ENCODE measurements at places on chromosomes 11 and 22.

- DNase-seq, result no peak
Measured at GRCh38 chr11:34207487-34208180, 102.2 kb downstream of the NAT10 start.

- peak; percentile 51 for DNase-seq
Measured at GRCh38 chr11:64916040-64916774, 802 bp downstream of the ATG2A start.

GRCh38 chr22:39907047-39907446 lies 6.2 kb downstream of the GRAP2 start:
- no peak for DNase-seq

GRCh38 chr11:66570850-66571180 lies 2.4 kb upstream of the CTSF start:
- no peak for DNase-seq

DNA sequence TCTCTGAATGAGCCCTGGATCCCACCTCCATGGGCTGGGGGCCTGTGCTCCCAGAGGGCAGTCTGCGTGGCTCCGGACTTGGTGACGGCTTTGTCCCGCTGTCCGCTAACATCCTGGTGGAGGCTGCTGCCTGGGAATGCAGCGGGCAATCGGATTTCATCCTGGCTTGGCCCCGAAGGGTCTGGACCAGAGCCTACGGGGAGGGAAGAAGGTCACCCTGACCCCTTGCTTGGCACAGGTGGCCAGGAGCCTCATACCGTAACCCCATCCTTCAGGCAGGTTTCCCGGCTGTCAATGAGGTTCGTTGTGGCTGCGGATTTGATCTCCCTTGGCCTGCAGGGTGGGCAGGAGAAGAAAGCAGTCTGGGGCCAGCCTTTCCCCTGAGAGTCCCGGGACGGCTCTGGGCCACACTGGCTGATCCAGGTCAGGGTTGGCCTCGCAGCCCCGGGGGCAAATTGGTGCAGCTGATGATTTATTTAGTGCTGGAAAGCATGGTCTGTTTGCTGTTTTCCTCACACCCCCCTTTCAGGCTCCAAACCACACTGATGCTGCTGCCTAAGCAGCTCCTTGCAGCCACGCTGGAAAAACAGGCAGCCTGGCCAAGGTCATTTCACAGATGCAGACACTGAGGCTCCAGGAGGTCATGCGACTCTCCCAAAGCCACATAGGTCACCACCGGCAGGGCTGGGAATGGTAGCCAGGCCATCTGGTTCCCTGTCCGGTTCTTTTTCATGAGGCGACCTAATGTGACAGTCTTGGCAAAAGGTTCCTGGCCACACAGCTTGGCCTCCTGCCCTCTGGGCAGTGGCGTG lies 15.0 kb downstream of the PRDM11 start:
- no peak for DNase-seq

- no peak for DNase-seq
Measured at GRCh38 chr11:134521001-134521400, 109.0 kb upstream of the B3GAT1 start.

DNA sequence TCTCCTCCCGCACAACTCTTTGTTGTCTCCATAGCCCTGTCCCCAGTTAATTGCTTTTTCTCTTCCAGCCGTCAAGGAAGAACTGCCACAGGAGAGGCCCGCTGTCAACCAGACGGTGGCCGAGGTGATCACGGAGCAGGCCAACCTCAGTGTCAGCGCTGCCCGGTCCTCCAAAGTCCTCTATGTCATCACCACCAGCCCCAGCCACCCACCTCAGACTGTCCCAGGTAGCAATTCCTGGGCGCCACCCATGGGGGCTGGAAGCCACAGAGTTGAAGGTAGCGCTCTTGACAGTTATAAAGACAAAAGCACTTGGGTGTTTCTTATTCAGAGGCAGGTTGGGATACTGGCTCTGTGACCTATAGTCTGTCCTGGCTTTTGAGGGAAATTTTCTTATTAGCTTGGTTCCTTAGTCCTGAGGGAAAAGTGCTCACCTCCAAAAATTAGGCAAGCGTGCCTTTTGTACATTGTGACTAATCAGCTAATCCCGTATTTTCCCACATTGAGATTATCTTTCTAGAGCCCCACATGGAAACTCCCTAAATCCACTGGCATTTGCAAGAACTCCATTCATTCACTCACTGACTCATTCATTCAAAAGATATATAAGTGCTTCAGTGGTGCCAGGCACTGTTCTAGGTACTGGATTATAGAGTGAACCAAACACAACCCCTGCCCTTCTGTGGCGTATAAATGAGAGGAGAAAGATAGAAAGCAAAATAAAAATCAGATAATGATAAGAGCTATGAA lies 65.9 kb downstream of the KREMEN1 start:
- DNase-seq, result no peak

DNA sequence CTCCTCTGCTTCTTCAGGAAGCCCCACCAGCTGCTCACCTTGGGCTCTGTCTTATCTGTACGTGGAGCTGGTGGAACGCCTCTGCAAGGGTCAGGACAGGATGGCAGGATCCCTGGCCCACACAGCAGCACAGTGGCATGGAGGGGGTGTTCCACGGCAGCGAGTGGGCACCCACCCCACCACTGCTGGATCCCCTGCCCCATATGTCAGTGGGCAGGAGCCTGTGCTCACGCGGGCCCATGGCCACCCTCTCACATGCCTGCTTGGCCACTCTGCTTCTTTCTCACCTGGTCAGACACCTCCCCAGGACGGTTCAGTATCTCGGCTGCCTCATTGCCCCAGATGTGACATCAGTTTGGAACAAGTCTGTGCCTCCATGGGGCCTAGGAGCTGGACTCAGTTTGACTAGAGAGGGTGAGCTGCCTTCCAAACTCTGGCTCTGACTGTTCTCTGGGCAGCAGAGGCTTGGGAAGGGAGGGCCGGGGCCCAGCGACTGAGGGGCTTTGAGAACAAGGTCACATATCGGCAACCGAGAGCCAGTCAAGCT lies 98.1 kb upstream of the LMO1 start:
- DNase-seq, result no peak

- DNase-seq, result no peak
Measured at GRCh38 chr22:30324014-30324730, 2.6 kb downstream of the TBC1D10A start.

DNA sequence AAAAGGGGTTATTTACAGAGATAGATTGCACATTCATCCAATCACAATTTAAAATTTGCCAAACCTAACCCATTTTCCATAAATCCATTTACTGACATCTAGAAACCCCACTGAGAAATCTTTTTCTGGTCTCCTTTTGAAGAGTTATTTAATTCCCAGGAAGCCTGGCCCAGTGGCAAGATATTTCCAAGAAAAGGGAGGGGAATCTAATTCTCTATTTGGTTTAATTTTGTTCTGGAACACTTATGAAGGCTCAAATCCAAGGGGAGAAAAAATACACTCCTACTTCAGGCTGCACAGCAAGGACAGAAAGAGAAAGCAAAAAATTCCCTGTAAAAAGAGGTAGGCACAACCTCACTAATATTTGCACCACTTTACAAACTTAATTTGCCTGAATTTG lies 88.2 kb upstream of the LDLRAD3 start:
- no peak for DNase-seq

GRCh38 chr11:66686801-66687750 lies 9.4 kb upstream of the RBM4B start:
- peak; percentile 96 for DNase-seq

DNA sequence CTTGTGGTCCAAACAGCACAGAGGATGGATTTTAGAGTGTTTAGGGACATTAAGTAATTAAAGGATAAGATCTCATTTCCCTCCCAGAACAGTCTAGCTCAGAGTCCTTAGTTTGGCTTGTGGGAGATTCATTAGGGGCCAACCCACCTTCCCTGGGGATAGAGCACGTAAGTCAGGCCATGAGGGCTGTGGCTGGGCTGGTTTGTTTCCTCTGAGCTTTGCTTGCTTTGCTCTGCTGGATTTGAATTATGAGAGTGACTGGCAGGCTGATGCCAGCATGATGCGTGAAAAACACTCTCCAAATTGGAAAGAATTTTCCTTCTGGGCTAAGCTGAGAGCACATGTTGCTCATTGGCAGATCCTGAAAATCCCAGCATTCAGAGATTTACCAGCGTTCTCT lies 84.7 kb upstream of the HEPHL1 start:
- no peak for DNase-seq

DNA sequence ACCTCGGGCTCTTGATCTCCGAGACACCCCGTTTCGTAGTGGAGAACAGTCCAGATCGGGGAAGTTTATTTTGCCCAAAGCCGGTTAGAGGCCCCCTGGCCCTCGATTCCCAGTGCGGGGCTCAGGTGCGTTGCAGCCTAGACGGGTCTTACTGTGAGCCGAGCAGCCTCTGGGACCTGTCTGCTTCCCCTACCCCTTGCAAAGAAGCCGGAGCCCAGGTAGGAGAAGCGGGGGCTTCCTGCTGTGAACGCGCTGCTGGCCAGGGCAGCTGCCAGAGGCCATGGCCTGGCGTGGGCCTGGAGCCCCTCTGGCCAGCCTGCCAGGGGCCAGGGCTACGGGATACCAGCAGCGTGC lies 621 bp downstream of the TSPO start:
- no peak for DNase-seq

- DNase-seq, result no peak
Measured at GRCh38 chr11:70700453-70700852, 302.1 kb downstream of the CTTN start.

DNA sequence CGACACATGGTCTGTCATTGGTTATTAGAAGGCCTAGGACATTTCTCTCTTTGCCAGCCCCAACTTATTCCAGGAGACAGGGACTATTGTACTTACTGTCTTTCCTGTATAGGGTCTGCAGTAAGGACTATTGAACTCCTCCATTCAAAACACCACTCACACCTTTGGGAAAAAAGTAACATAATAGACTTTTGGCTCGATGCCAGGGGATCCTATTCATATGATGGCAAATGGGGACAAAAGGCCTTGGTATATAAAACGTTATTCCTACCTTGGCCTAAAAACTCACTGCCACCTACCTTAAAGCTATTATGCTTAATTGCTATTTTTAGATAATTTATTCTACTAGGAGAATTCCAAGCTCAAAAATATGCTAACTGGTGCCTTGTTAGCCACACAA lies 6.3 kb upstream of the NDUFC2 start:
- DNase-seq, result no peak

DNA sequence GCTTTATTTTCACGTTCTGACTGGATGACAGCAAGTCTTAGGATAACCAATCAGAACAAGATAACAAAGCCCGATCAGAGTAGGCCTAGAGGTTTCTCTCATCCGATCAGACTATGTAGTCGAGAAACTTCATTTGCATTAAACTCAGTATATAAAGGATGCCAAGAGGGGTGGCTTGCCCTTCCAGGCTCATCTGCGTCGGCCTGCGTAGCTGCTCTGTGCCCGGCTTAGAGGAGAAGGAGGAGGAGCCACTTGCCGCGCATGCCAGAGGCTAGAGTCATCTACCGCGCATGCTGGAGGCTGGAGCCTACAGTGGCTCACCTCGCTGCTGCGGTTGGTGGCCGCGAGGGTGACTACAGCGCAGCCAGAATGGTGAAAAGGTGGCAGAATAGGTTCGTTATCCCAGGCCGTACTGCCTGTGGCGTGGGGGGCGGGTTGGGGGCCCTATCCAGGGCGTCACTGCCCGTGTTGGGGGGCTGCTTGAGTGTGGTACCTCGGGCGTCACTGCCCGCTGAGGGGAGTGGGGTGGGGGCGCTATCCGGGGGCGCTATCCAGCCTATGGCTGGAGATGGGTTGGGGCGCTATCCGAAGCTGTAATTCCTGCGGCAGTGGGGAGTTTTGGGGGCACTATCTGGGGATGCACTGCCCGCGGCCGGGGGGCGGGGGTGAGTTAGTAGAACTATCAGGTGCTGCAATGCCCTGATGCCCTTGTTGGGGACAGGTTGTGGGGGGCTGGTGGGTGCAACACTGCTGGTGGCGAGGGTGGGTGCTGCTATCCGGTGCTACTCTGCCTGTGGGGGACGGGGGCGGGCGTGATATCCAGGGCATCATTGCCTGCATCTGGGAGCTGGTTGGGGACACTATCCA lies at the start of gene RFPL2:
Gene RFPL2 (minus strand): TSS at position 218 of the 867 bp plus-strand sequence. CDS start 2,622 bp downstream, outside the sequence.
- peak; percentile 32 for DNase-seq

GRCh38 chr11:128895526-128895925 lies 4.4 kb downstream of the KCNJ5 start:
- no peak for DNase-seq

- DNase-seq, result peak; percentile 93
Measured at GRCh38 chr11:45737056-45737455, 67.9 kb upstream of the SLC35C1 start.

GRCh38 chr11:72069200-72069599 lies 11.1 kb downstream of the NUMA1 start:
- no peak for DNase-seq

DNA sequence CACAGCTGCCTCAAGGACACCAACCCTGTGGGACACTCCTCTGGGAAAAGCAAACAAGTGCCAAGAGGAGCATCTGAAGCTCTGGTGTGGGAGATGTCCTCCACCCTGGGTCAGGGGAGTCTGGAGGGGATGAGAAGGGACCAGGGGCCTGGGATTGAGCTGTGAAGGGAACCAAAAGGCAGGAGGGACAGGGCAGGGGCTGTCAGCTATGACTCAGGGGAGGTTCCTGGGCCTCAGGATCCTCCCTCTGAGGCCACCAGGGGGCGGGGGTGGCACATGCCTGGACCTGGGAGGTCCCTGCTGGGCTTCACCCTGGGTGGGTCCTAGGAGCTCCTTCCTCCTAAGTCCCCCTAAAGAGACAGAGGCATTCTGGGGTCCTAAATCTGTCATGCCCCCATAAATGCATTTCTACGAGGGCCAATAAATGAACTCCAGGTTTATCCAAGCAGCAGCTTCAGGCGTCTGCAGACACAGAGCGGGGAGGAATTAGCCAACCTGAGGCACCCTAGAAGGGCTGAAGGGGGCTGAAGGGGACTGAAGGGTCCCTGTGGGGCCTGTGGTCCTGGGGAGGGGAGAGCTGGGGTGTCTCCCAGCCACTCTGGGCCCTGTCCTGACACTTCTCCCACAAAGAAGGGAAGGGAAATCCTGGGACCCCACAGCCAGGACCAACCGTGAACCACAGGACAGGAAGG lies 31.9 kb upstream of the IGLL5 start:
- no peak for DNase-seq

DNA sequence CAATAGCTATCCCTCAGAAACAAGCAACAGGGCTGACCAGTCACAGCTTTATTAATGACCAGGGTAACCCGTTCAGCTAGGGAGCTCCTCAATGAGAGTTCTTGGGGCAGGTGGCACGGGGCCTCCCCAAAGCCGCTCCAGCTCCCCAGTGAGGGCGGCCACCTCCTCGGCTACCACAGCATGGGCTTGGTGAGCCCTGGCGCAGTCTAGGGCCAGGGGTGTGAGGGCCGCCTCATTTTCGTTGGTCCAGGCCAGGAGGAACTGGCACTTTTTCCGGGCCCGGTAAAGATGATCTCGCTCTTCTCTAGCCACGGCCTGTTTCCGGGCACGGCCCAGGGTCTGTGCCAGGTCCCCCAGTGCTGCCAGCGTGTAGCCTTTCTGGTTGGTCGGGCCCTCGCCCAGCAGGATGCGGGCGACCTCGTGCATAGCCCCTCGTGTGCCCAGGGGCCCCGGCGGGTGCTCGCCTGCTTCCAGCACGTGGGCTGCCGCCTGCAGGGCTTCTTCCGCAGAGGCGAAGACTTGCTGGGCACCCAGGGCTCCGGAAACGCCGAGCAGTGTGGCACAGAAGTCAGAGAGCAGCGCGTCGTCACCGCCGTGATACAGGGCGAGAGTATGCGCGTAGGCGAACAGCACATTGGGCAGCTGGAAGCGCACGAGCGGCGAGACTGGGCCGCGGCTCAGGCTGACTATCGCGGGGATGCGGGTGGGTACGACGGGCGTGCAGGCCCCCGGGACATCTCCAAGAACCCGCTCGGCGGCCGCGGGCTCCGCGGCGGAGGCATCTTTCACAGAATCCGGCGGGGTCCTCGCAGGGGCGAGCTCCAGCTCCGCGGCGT lies 913 bp downstream of the ZNHIT2 start:
- DNase-seq, result peak; percentile 85

GRCh38 chr11:116339306-116340098 lies 433.3 kb downstream of the BUD13 start:
- DNase-seq, result no peak
